ENCODE measurements at places on chromosomes 6 and 20.

GRCh38 chr6:108714101-108714765 lies 134.0 kb upstream of the ARMC2 start:
- no peak for ATAC-seq

DNA sequence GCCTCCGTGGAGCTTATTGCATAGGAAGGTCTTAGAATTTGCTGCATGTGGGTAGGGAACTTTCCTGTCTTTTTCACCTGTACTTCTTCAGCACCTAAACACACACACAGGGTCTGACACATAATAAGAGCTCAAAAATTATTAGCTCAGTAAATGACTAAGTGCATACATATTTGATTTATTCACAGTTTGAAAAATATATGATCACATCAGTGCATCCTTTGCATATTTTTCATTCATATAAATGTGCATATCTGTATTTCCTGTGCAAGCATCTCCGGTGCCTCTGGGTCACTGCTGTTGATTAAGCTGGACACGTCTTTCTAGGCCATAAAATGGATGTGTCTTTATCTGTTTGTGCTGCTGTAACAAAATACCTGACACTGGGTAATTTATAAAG lies 234.7 kb downstream of the UST start:
- ATAC-seq = peak; percentile 66

- no peak for ATAC-seq
Measured at GRCh38 chr6:168413018-168413720, 27.8 kb upstream of the SMOC2 start.

GRCh38 chr6:7958464-7958863 lies 47.9 kb upstream of the TXNDC5 start:
- ATAC-seq = no peak

DNA sequence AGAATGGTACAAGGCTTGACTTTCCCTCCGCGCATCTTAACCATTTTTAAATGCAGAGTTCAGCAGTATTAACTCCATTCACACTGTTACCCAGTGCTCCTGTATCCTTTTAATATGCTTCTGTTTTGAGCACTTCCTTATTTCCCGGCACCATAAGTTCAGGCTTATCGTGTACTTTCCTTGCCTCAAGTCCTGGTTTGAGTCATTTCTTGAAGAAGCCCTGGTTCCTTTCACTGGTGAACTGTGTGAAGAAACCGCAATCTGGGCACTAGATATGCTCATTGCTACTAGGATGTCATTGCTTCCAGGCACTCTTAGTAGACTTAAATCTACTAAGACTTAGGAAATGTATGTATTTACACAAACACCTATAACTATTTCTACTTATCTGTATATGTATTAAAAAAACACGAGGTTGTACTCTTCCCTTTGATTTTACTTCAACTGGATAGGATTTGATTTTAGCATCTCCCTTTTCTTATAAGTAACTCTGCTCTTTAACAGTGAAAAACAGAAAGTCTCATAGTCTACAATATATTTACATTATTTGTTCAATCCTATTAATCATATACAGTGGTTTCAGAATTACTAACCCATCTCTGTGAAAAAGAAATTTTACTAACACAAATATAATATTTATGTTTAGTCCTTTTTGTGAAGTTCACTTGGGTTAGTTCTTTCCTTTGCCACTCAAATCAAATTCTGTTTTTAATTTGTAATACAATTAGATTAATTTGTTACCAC lies 135.5 kb downstream of the CDKAL1 start:
- ATAC-seq = no peak

GRCh38 chr20:36066777-36067176 lies 87.8 kb upstream of the EPB41L1 start:
- ATAC-seq = no peak
